ENCODE measurements at places on chromosomes 6 and 20.

DNA sequence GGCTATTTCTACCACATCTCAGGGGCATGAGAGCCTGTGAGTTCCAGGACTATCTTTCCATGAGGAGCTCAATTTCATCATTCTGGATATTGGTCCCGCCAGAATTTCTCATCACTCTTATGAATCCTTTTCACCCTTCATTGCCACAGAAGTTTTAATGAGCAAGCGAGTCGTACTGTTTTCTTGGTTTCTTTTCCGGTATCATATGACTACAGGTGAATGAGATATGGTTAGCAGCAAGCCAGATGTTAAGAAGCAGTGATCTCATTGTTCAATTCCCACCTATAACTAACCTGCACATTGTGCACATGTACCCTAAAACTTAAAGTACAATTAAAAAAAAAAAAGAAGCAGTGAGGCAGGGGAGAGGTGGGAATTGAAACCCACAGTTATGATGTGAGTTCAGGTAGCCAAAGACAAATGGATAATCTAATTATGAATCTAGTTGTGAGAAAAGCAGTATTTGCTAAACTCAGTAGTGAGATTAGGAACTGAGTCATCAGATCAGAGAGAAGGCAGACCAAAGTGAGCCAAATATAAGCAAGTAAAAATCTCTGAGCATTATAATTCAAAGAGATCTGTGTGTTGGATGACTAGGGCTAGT lies 78.0 kb upstream of the ELOVL5 start:
- no peak for DNase-seq

DNA sequence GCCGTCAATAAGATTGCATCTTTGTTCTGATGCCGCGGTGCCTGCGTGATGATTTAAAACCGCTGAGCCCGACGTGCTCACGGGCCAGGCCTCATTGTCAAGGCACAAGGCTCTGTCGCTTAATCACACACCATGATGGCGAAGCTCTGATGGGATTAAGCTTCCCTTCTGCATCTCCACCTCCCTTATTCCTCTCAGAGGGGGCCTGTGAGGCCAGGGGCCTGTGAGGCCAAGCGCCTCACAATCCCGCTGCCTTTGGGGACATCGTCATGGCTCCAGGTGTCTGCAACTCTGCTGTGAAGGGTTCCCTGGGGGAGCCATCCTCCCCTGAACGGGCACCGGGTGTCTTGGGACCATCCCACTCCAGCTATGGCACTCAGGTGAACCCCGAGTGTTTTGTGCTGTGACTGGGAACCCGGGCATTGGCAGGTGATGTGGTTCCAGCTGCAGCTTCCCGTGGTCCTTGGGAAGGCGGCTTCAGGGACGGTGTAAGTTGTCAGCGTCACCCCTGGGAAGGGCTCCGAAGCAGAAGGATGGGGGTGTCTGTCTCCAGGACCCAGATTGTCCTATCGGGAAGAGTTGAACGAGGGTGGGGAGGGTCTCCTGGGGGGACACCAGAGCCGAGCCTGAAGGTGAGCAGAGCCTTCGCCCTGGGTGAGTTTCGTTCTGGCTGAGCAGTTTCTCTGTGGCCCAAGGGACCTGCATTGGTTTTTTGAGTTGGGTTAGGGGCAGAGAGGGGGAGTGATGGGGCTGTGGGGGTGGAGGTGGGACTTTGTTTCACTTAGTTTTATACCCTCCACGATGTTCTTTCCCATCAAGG lies 18.0 kb upstream of the BHLHE23 start:
- no peak for DNase-seq

DNA sequence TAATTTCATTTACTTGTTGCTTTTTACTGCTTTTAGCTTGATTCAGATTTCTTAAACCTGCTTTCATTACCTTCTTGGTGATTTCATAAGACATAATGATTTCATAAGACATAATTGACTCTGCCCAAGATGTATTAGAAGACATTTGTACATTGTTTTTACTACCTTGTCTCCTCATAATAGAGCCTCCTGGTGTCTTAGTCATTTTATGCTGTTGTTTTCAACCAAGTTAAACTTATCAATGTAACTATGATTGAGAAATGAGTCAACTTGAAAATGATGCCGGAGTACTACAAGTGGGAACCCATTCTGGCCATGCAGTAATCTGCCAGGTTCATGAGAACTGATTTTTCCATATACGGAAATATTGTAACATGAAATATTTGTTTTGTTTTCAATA lies 573.6 kb downstream of the MMUT start:
- DNase-seq = no peak

DNA sequence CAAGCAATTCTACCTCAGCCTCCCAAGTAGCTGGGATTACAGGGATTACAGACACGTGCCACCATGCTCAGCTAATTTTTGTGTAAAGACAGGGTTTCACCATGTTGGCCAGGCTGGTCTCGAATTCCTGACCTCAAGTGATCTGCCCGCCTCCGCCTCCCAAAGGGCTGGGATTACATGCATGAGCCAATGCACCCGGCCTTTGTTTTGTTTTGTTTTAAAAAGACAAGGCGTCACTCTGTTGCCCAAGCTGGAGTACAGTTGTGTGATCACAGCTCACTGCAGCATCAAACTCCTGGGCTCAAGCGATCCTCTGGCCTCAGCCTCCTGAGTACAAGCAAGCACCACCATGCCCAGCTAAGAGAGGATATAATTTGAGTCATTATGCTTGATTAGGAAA lies 5.4 kb downstream of the SERINC3 start:
- no peak for DNase-seq

DNA sequence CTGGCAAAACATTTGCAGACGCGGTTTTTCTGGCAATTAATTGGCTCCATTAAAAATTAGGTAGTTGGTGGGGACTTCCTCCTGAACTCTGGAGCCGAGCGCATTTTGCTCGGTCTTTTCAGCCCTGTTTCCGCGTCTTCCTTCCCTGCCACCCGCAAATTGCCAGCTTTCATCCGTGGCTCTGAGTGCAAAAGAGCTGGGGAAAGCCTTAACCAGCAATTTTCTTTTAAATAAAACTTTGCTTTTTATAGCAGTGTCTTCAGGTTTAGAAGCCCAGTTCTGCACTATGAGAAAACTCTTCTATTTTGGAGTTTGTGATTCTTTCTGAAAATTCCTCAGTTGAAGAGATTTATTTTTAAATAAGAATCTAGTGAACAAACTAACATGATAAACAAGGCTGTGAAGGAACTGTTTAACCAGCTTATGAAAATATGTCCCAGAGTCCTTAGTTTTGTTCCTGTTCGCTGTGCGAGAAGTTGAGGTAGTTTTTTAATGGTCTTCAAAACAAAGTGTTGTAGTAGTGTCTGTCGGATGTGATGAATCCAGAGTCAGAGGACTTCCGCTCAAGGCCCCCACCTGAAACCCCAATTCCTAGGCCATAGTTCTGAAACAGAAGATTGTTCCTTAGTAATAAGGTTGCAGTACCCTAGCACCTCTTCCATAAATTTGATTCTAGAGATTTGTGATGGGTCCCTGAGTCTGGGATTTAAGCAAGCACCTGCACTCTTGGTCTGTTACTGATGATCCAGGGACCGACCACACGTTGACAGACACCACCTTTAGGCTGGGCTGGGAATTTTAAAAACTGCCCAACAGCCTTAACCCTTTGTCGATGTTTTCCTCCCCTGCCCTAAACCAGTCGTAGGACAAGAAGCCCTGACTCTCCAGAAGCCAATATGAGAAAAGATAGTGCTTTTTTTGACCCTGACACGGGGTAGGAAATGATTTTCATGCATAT lies 950 bp downstream of the KCTD20 start:
- no peak for DNase-seq

DNA sequence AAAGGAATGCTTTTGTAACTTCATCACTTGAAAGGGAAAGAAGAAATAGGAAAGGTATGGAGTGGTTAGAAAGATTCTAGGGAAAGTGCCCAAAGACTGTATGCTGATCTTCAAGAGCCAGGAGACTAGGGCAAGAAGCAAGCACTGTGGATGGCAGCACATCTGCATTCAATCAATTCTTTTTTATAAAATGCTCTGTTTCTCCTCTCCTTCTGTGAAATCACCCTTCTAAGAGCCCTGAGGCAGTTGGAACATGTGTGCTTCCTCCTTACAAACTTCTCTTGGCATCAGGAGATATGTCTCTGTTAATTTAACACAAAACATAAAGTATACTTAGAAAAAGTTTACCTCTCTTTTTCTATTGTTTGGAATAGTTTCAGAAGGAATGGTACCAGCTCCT lies 1162.2 kb upstream of the GJE1 start:
- no peak for DNase-seq

All from nucleus accumbens (tissue), 56 donors.